COR-L47 (cell line): ENCODE measurements at places on chromosomes 4 and X.

DNA sequence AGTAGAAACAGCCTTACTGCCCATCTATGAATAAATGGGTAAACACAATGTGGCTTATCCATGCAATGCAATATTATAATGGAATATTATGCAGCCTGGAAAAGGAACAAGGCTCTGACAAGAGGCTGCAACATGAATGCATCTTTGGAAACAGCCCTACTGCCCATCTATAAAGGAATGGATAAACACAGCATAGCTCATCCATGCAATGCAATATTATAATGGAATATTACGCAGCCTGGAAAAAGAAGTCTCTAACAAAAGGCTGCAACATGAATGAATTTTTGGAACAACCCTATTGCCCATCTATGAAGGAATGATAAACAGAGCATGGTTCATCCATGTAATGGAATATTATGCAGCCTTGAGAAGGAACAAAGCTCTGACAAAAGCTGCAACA, 161.0 kb downstream of the CRLF2 start:
- DNase-seq: no peak

- no peak for DNase-seq
These were observed 12.7 kb downstream of the RPS6KA6 start for GRCh38 chrX:84175274-84175673.

- DNase-seq: no peak
These were observed 1115.3 kb downstream of the PDHA2 start for GRCh38 chr4:96955226-96955625.

- DNase-seq: no peak
These were observed 9.6 kb upstream of the OTUD4 start for GRCh38 chr4:145189981-145190380.

DNA sequence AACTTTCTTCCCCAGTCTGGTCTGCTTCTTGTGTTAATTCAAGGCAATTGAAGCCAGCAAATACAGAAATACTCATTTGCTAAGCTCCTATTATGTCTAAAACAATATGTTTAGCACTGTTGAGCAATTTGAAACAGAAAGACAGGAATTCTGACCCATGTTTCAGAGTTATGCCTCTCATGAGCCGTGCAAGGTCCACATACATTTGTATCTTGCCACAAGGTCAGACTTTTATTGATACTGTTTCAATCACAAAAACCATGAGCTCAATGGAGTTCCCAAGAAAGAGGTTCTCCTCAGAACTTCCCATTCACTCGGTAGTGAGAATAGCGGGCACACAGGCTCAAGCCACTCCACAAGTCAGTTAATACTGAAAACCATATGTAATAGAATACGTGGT, 47.6 kb upstream of the SPRY1 start:
- no peak for DNase-seq

GRCh38 chrX:40310447-40310846, 212.7 kb upstream of the BCOR start:
- no peak for DNase-seq

- DNase-seq: no peak
These were observed 37.4 kb downstream of the CCNG2 start for GRCh38 chr4:77194366-77194765.

DNA sequence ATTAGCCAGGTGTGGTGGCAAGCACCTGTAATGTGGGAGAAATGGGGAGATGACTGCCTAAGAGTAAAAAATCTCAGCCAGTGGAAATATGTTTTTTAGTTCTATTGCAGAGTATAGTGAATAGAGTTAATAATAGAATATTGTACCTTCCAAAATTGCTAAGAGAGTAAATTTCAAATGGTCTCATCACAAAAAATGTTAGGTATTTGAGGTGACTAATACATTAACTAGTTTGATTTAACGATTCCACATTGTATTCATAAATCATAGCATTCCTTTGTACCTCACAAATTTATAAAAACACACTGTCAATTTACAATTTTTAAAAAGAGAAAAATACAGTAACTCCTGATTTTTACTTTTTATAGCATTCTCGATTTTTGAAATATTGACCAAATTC, 681.5 kb upstream of the EPHA5 start:
- no peak for DNase-seq

- no peak for DNase-seq
These were observed 45.3 kb downstream of the TENM3 start for GRCh38 chr4:182288534-182288933.

DNA sequence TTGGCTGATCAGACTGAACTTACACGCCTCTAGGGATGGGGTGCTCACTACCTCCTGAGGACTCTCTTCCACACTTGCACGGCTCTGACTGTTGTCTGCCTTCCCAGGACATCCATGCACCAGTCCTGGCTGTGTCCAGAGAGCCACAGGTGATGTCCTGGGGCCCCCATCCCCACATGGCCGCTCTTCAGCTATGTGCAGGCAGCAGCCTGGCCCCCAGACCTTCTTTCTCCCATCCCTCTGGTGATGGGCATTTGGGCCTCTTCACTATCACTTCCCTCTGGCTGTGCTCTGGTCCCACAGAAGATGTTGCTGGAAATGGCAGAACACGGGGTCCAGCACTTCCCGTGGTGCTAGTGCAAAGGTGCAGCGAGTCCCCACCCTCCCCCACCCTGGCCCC, 40.9 kb upstream of the HMX1 start:
- no peak for DNase-seq

DNA sequence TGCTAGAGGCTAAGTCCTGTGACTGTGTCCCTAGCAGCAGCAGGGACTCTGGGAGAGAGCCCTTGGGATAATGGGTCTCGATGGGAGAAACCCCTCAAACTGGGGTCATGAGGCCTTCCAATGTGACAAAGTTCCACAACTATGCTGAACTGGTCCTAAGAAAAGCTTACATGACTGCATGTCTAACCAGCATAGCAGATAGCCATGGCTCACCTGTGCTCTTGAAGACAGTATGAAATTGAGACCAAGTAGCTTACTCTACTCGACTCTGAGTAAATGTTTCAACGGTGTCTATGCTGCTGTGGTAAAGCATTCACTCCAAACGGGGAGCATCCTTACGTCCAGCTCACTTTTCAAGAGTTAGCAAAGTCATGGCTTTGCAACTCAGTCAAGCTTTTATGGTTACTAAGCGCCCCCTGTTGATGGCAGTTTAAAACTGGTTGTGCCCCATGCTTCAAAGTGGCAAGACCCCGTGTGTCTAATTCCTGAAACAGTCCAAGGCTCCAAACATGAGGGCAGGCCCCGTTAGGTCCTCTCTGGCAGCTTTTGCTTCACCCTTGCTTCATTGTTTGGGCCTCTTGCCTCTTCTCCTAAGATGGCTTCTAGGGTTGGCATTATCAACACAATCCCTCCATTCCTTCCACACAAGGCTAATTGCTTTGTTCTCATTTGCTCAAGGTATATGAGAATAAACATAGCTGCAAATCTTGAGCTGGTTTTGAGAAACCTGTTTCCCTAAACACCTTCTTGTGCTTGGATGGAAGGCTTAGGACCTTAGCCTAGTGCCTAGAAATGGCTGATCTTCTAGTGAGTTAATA, 46.6 kb downstream of the CCNG2 start:
- peak; percentile 58 for DNase-seq
